ENCODE measurements at places on chromosomes 1 and 21. TPM values are rescaled to one million over a fixed set of nuclear protein-coding genes. Genes with fewer than 3 reads are reported as not detected.

The SPRR2E gene
- total RNA-seq: not detected

The NMNAT2 gene
- 0.50 TPM for total RNA-seq

DNA sequence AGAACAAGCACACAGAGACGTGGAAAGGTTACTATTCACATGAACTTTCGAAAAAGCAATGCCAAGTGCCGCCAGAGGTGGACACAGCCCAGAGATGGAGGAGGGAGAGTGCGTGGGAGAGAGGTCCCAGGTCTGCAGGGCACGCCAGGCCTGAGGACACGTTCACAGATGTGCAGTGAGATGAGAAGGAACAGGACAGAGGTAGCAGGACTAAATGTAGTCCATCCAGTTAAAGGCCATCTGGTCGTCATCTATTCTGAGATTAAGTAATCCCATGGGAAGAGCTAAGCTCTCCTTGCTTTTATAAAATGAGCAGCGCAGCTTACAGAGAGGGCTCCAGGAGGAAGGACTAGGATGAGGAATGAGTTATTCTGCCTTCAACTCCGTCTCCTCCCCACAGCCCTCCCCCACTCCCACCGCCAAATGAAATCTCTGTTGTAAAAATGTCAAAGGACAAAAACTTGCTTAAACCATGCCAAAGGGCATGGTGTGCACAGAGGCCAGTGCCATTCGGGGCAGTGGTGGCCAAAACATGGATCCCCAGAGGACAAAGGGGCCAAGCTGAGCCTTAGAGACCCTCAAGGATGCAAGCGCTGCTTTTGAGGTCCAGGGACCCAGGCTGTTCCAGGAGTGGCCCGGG is 85.4 kb upstream of the SLC25A33 start:
- no peaks in the 10 kb centered on the region for H3K36me3 ChIP-seq
- no peak for DNase-seq
- no peak overlapping the region for H3K27ac ChIP-seq
- no peaks in the 10 kb centered on the region for H3K27me3 ChIP-seq
- H3K4me3 ChIP-seq: no peak overlapping the region
- peaks cover 6% of the 10 kb centered on the region for H3K4me1 ChIP-seq

DNA sequence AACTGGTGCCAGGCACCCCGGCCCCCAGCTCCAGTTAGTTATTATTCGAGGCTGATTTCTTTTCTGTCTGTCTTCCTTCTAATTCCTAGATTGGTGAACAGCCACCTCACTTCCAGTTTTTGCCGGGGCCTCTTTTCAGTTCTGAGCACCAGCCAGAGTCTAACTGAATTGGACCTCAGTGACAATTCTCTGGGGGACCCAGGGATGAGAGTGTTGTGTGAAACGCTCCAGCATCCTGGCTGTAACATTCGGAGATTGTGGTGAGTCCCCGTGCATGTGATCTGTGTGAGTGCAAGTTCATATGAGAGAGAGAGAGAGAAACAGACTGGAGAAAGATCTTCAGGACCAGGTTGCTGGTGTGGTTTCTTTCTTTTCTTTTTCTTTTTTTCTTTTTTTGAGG is 13.5 kb downstream of the NLRP3 start:
- no peaks in the 10 kb centered on the region for H3K27me3 ChIP-seq
- H3K4me1 ChIP-seq: no peaks in the 10 kb centered on the region
- H3K4me3 ChIP-seq: no peak overlapping the region
- H3K36me3 ChIP-seq: no peaks in the 10 kb centered on the region
- H3K27ac ChIP-seq: no peak overlapping the region

GRCh38 chr1:58727364-58727763 is 27.5 kb upstream of the MYSM1 start:
- H3K4me1 ChIP-seq: peaks cover 13% of the 10 kb centered on the region
- peak overlapping the region; percentile 52 for H3K27ac ChIP-seq
- H3K27me3 ChIP-seq: no peaks in the 10 kb centered on the region
- H3K36me3 ChIP-seq: no peaks in the 10 kb centered on the region
- peak; percentile 87 for DNase-seq
- H3K4me3 ChIP-seq: no peak overlapping the region

DNA sequence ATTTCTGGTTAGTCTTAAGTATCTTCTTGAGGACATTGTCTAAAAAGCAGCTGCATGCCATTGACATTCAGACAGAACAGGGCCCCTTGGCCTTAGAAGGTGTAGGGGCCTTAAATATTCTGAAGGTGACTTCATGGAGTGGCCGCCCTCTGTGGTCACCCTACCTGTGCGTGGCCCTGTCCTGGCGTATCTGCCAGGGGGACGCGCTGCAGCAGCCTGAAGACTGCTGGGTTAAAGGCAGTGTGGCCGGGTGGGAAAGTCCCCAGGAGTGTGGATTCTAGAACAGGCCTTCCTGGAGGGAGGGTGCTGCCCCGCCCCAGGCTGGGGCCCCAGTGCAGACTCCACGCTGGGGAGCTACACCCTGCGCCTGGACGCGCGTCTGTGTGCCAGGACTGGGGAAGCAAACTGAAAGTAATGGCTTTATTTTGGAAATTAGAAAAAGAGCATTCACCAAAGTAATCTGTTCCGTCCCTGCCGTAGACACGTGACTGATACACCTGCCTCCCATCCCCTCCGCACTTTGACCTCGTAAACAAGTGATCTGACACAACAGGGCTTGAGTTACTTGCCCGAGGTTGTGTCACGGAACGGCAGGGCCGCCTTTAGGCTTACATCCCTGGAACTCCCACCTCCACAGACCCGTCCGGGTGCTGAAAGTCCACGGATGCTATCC is 1.8 kb downstream of the AGPAT3 start:
- H3K27ac ChIP-seq: no peak overlapping the region
- no peak for DNase-seq
- H3K4me1 ChIP-seq: peaks cover 7% of the 10 kb centered on the region
- no peaks in the 10 kb centered on the region for H3K36me3 ChIP-seq
- peak overlapping the region; percentile 63 for H3K4me3 ChIP-seq
- H3K27me3 ChIP-seq: no peaks in the 10 kb centered on the region

GRCh38 chr1:204483791-204484190 is 10.8 kb downstream of the PIK3C2B start:
- no peaks in the 10 kb centered on the region for H3K36me3 ChIP-seq
- peaks cover 6% of the 10 kb centered on the region for H3K27me3 ChIP-seq
- no peaks in the 10 kb centered on the region for H3K4me1 ChIP-seq
- DNase-seq: no peak
- H3K4me3 ChIP-seq: no peak overlapping the region
- H3K27ac ChIP-seq: no peak overlapping the region

- no peak overlapping the region for H3K27ac ChIP-seq
- H3K4me1 ChIP-seq: peaks cover 7% of the 10 kb centered on the region
- no peaks in the 10 kb centered on the region for H3K27me3 ChIP-seq
- no peak overlapping the region for H3K4me3 ChIP-seq
- peaks cover 25% of the 10 kb centered on the region for H3K36me3 ChIP-seq
- no peak for DNase-seq
These were observed 20.6 kb upstream of the DDAH1 start for GRCh38 chr1:85485516-85485915.

DNA sequence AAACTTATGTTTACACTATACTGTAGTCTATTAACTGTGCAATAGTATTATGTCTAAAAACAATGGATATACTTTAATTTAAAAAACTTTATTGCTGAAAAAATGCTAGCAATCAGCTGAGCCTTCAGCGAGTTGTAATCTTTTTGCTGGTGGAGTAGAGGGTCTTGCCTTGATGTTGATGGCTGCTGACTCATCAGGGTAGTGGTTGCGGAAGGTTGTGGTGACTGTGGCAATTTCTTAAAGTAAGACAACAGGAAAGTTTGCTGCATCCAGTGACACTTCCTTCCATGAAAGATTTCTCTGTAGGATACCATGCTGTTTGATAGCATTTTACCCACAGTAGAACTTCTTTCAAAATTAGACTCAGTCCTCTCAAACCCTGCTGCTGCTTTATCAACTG is 234.7 kb upstream of the CSF3R start:
- H3K27ac ChIP-seq: no peak overlapping the region
- H3K27me3 ChIP-seq: peaks cover 2% of the 10 kb centered on the region
- no peaks in the 10 kb centered on the region for H3K36me3 ChIP-seq
- H3K4me3 ChIP-seq: no peak overlapping the region
- DNase-seq: no peak

Data from astrocyte (in vitro differentiated cells and primary cell).